RKO (cell line): ENCODE measurements at places on chromosomes 1 and 21.

GRCh38 chr1:9249534-9250410 lies 15.2 kb downstream of the H6PD start:
- DNase-seq, result no peak

DNA sequence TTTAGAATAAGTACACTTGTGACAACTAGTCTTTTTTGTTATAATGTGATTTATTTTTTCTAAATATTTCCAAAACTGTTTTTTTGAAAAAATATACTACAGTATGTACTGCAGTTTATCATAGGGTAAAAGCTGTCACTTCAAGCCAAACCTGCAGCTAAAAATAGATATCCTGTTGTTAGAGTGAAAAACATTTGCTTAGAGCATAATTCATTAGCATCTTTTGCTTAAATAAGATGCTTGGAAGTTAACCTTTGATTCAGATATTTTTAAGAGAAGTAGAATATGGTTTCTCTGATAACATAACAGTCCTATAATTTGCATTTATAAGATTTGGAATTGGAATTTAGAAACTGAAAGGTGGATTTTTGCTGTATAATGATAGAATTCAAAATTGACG lies 21.5 kb downstream of the PRKACB start:
- no peak for DNase-seq

DNA sequence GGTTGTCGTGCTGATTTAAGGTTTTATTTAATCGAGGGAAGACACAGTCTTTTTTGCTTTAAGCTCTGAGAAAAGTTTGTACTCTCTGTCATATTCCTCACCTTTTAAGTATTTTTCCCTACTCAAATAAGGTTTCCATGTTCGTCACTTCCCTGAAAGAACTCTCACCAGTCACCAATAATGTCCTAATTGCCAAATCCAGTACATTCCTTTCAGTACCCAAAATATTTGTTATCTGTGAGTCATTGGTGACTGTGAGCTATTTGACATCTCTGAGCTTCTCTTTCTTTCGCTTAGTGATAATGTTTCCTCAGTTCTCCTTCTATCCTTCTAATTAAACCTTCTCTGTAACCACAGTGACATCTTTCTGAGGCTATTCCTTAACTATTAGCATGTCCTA lies 874.2 kb upstream of the ADGRL2 start:
- no peak for DNase-seq

DNA sequence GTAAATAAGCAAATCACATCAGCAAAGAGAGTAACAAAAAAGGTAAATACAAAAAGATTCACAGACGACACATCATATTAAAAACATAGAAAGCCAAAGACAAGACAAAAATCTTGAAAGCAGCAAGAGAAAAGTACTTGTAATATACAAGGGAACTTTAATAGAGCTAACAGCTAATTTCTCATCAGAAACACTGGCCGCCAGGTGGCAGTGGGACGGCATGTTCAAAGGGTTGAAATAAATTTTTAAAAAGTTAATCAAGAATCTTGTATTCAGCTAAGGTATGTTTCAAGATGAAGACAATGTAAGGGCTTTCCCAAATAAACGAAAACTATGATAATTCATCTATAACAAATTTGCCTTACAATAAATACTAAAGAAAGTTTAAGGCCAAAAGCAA lies 358.1 kb downstream of the LRRIQ3 start:
- peak; percentile 37 for DNase-seq

DNA sequence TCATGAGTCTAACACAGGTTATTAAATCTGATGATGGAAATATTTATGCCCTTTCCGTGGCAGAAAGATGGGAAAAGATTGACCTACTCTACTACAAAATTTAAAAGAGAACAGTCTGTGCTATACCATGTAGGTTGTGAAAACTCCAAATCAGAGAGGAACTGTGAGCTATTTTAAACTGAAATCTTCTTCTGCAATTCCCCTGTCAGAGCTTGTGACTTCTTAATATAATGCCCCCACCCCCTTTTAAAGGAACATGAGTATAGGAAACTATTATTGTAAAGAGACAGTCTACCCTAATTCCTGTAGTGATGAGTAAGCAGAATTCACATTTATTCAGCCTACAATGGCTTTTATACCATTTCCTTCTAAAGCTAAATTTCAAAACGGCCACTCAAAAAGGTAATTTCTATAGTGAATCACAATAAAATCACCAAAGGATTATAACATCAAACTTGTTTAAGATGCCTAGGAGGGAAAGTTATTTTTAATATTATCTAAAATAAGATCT lies 11.7 kb downstream of the DSCAM start:
- DNase-seq, result no peak

- no peak for DNase-seq
Observed at GRCh38 chr1:85372683-85373377, 92.1 kb downstream of the DDAH1 start.
